Midbrain (tissue), 1 donor: ENCODE measurements at places on chromosomes 2 and 18.
A peak's percentile ranks its signal among the peaks of the same experiment; 100 is the strongest.

DNA sequence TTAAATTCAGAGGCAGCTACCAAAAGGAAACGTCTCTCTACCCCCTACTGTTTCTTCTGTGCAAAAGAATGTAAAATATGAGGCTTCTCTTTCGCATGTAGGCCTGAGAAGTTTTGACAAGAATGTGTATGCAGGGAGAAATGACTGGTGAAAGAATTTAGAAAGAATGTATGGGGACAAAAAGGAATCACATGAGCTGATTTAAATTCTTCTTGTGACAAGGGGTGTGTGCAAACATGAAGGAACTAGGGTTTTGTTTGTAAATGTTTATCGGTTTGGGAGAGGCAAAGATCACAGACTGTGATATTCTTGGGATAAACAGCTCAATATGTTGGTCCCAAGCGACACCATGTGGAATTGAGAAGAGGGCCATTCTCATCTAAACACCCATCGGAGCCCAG is 345.2 kb upstream of the VRK2 start:
- DNase-seq = no peak

DNA sequence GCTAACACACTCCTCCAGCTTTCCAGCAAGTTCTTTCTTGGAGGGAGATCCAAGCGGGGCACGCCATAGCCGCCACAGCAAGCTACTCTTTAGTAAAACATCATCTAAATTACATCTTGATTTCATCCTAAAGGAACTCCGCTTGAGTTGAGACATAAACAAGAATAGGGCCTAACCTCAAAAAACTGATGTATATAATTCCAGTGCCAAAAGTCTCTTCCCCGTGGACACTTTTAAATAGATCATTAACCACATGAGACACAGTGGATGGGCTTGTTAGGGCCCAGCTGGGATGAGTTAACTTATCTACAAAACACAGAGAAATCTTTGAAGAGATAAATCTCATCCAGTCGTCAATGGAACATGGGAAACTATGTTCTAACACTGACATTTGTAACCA is 20.8 kb upstream of the MLPH start:
- DNase-seq = no peak

DNA sequence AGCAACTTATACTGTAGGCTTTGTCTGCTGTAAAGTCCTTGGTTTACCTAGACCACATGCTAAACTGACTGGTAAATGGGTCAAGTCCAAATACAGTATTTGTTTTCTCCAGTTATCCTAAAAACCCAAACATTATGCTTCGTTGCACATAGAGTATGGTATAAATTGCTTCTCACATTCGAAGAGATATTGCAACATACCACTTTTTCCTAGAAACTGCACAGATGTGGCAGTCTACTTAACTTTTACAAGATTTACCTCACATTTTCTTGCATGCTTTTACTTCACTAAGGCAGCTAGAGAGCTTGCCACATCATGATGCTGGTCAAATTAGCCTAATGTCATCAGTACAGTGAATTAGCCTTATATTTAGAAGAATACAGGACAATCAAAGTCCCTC is 66.0 kb upstream of the SCN7A start:
- DNase-seq = no peak

GRCh38 chr18:34352385-34353163 is 127.9 kb upstream of the NOL4 start:
- DNase-seq = peak; percentile 36

DNA sequence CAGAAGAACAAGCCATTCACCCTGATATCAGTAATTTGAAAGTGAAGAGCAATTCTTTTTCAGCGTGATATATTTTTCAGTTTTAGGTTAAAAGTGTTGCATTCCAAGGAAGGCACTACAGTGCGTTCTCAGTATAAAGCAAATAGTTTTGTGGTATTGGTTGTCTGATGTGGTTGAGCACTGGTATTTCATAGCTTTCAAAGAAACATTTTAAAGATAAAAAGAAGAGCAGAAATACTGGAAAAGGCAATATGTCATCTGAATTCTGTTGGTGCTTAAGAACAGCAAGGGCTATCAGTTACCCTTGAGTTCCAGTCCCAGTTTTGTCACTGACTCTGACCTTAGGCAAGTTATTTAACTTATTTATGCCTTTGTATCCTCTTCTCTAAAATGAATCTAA is 191.6 kb downstream of the BABAM2 start:
- DNase-seq = no peak

- no peak for DNase-seq
Observed at GRCh38 chr2:156430980-156431358, 5.2 kb upstream of the GPD2 start.
